Omental fat pad (tissue), 4 donors: ENCODE measurements at places on chromosomes 11 and 22. TPM values are rescaled to one million over a fixed set of nuclear protein-coding genes. Genes with fewer than 3 reads are reported as not detected.

GRCh38 chr11:63837027-63837688 lies 1.8 kb upstream of the MARK2 start:
- peak; percentile 72 for DNase-seq

DNA sequence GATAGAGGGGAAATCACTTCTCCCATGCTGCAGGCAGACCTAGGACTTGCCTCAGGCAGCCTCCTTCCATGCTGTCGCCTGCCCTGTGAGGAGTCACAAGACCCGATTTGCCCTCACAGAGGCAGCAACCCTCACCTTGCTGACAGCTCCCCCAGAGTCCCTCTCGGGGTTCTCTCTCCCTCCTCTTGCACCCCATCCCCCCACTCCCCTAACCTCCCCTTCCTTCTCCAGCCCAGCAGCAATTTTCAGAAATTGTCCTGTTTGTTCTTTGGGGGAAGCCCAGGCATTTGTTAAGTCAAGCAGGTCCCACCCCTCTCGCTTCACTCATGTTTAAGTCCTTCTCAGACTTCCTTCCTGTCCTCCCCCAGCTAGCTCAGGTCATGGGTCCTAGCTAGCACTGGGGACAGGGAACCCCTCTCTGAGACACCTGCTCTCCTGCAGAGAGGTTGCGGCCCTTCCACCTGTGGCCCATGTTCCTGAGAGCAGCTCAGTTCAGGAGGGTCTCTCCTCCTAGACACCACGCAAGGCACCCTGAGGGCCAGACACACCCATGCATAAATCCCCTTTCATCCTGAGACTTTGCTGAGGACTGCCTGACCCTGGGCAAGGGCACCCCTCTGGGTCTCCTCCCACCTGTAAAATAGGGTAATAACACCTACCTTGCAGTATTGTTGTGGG lies 6.3 kb upstream of the FXYD2 start:
- DNase-seq = peak; percentile 19

GRCh38 chr11:8959546-8960166 lies 4.6 kb downstream of the TMEM9B start:
- no peak for DNase-seq

GRCh38 chr11:23573429-23573828 lies 713.2 kb upstream of the CCDC179 start:
- DNase-seq = no peak

Gene OR52J3
- not detected for total RNA-seq
